Ovary (tissue), 10 donors: ENCODE measurements at places on chromosomes 16 and 17. TPM values are rescaled to one million over a fixed set of nuclear protein-coding genes. Genes with fewer than 3 reads are reported as not detected.

DNA sequence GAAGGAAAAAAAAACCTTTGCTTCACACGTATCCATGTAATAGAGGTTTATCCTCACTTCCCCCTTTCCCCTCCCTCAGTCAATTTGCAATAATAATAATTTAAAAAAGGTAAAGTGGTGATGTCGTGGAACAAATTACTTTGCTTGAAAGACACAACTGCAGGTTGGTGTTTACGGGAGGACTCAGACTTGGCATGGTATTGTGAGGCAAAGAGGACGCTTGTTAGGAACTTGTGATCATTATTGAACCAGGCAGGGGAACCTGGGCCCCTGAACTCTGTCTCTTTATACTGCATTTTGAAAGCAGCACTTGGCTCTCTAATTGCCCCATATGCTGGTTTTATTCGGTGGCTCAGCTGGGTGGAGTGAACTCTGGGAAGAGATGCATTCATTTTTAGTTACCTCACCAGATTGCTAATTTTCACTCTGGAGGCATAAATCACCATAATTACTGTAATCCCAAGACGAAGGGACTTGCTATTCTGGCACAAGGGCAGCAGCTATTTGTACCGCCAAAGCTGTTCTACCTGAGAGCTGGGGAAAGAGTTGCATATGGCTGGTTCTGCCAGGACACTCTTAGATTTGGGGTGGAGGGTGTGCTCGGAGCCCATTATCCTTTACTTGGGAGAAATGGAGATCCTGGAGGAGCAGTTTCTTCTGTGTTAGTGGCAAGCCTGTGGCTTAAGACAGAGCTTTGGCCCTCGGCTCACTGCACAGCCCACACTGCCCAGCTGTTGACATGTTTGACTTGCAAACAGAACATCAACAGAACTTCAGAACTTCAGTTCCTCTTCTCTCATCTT is 5.7 kb upstream of the DHX8 start:
- no peaks in the 10 kb centered on the region for H3K36me3 ChIP-seq
- H3K27ac ChIP-seq: no peak overlapping the region
- no peak for DNase-seq
- no peak overlapping the region for H3K4me3 ChIP-seq

Gene CD300LB
- total RNA-seq: not detected

GRCh38 chr16:78415013-78415412 is 315.6 kb downstream of the WWOX start:
- no peak for DNase-seq
- no peak overlapping the region for H3K27ac ChIP-seq
- no peaks in the 10 kb centered on the region for H3K36me3 ChIP-seq
- no peaks in the 10 kb centered on the region for H3K27me3 ChIP-seq

Gene TPSB2
- total RNA-seq: 7.4 TPM

Gene SUPT6H
- 61.7 TPM for total RNA-seq

GRCh38 chr17:42673266-42673884 is 3.4 kb downstream of the PLEKHH3 start:
- H3K36me3 ChIP-seq: no peaks in the 10 kb centered on the region
- peak overlapping the region; percentile 84 for H3K27ac ChIP-seq
- H3K27me3 ChIP-seq: no peaks in the 10 kb centered on the region
- peaks cover 14% of the 10 kb centered on the region for H3K4me1 ChIP-seq

GRCh38 chr16:50528820-50529219 is 19.4 kb upstream of the NKD1 start:
- no peaks in the 10 kb centered on the region for H3K4me1 ChIP-seq
- H3K27ac ChIP-seq: no peak overlapping the region
- H3K4me3 ChIP-seq: no peak overlapping the region
- H3K27me3 ChIP-seq: no peaks in the 10 kb centered on the region

GRCh38 chr17:61129267-61130254 is 270.1 kb upstream of the TBX2 start:
- H3K4me1 ChIP-seq: no peaks in the 10 kb centered on the region
- H3K27me3 ChIP-seq: no peaks in the 10 kb centered on the region
- H3K4me3 ChIP-seq: no peak overlapping the region
- DNase-seq: no peak
- H3K27ac ChIP-seq: no peak overlapping the region

Gene C17orf100
- total RNA-seq: 2.1 TPM

- H3K36me3 ChIP-seq: no peaks in the 10 kb centered on the region
- peaks cover 13% of the 10 kb centered on the region for H3K4me1 ChIP-seq
- no peaks in the 10 kb centered on the region for H3K27me3 ChIP-seq
- H3K27ac ChIP-seq: peak overlapping the region; percentile 90
- DNase-seq: peak; percentile 78
These were observed 430 bp downstream of the AMFR start for GRCh38 chr16:56424791-56425438.

DNA sequence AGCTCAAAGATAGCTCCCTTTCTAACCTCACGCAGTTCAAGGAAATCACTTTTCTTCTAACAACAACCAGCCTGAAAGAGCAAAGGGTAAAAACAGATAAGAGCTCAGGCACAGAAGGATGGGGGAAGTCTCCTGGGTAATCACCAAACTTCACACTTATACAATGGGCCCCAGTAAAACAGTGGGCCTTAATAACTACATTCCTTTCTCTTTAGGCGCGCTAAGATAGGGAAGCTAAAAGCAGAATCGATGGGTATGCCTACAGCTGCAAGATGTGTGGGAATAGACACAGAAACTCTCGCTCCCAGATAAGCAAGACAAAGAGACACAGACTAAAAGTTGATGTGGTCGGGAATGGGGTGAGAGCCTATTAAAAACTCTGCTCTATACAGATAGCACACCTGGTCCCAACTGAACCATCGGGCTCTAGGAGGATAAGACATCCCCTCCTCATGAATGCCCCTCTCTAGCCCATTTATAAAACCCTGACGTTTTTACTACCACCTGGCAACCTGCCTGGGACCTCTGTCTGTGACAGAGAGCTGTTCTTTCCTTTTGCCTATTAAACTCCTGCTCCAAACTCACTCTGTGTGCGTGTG is 826 bp downstream of the LYZL6 start:
- DNase-seq: no peak
- no peak overlapping the region for H3K27ac ChIP-seq
- H3K27me3 ChIP-seq: no peaks in the 10 kb centered on the region
- no peak overlapping the region for H3K4me3 ChIP-seq

GRCh38 chr16:49857423-49858181 is 1.7 kb upstream of the ZNF423 start:
- DNase-seq: peak; percentile 75
- H3K4me3 ChIP-seq: peak overlapping the region; percentile 85
- H3K27me3 ChIP-seq: no peaks in the 10 kb centered on the region
- no peaks in the 10 kb centered on the region for H3K36me3 ChIP-seq
- H3K27ac ChIP-seq: peak overlapping the region; percentile 94

DNA sequence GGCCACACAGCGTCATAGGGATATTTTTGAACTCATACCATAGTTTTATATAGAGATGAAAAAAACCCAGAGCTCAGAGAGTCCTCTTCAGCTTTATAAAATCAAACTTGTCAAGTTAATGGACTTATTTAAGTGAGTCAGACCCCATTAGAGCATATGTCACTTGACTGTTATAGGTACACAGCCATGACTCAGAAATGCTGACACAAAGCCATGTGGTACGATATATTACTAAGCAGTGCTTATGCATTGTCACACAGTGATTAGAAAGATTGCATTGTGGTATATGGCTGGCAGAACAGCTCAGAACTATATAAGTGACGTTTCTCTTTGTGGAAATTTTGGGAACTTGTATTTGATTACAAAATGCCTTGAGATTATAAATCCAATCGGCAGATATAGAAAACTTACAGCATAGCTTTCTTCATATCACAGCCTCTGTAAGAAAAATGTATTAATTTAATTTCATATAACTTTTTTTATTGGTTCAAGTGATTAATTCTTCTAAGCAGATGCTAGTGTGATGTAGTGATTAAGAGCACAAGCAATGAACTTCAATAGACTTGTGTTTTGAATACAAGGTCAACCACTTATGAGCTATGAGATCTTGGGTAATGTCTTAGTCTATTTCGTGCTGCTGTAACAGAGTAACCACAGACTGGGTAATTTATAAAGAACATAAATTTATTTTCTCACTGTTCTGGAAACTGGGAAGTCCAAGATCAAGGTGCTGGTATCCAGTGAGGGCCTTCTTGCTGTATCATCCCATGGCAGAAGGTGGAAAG is 25.8 kb upstream of the GINS3 start:
- no peaks in the 10 kb centered on the region for H3K27me3 ChIP-seq
- no peak overlapping the region for H3K27ac ChIP-seq
- no peaks in the 10 kb centered on the region for H3K4me1 ChIP-seq
- H3K36me3 ChIP-seq: no peaks in the 10 kb centered on the region

- no peaks in the 10 kb centered on the region for H3K36me3 ChIP-seq
- no peak overlapping the region for H3K4me3 ChIP-seq
- H3K27me3 ChIP-seq: no peaks in the 10 kb centered on the region
- no peaks in the 10 kb centered on the region for H3K4me1 ChIP-seq
- DNase-seq: no peak
- no peak overlapping the region for H3K27ac ChIP-seq
These were observed 48.4 kb upstream of the PABPN1L start for GRCh38 chr16:88914750-88915368.

Gene KRTAP9-4
- total RNA-seq: not detected

DNA sequence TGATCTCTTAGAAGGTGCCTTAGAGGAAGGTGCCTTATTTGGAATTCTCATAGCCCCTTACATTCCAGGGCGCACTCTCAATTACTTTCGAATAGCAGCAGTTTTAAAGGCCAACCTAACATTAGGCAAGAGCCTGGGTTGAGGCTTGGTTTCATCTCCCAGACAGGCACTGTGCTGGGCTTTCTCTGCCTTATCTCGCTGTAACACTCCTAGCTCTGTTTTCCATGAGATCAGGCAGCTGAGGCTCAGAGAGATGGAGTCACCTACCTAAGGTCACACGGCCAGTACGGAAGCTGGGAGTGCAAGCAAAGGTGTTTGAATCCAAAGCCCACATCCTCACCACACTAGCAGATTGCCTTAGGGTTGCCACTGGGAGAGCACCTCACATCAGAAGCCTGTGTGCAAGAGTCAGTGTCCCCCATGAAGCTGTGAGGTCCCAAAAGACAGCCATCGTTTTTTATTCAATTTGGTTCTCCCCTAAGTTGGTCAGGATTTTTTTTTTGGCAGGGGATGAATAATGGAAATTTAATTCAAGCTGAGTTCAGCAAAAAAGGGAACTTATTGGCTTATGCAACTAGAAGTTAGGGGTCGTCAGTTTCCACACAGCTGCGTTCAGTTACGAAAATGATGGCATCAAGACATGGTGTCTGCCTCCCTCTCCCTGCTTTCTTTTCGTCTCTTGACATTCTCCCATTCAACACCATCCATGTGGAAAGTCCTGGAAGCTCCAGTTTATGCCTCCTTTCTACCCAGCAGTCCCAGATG is 206.4 kb downstream of the KATNIP start:
- no peak overlapping the region for H3K4me3 ChIP-seq
- no peak for DNase-seq
- no peaks in the 10 kb centered on the region for H3K27me3 ChIP-seq
- H3K36me3 ChIP-seq: no peaks in the 10 kb centered on the region
- no peaks in the 10 kb centered on the region for H3K4me1 ChIP-seq
- H3K27ac ChIP-seq: no peak overlapping the region

GRCh38 chr17:31453896-31454295 is 62.4 kb downstream of the RAB11FIP4 start:
- no peaks in the 10 kb centered on the region for H3K27me3 ChIP-seq
- no peak overlapping the region for H3K27ac ChIP-seq
- H3K36me3 ChIP-seq: no peaks in the 10 kb centered on the region
- no peak overlapping the region for H3K4me3 ChIP-seq

DNA sequence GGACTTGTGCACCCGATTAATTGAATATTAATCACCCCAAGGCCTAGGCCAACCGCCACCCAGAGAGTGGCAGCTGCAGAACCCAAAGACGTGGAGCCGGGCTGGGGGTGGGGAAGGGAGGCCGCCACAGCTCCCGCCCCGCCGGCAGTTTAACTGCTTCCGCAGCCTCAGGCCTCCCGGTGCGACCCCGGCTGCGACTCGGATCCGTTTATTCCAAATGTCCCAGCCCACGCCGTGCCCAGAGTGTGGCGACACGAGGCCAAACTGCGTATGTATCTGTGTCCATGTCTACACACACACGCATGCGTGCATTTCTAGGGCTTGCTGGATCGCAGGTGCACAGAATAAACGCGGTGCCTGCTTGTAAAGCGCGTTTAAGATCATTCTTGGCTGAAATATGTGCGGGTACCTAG is 802 bp upstream of the TOB1 start:
- peak; percentile 69 for DNase-seq
- H3K27ac ChIP-seq: peak overlapping the region; percentile 98
- peak overlapping the region; percentile 94 for H3K4me3 ChIP-seq
- H3K36me3 ChIP-seq: no peaks in the 10 kb centered on the region
- H3K27me3 ChIP-seq: no peaks in the 10 kb centered on the region
- peaks cover 2% of the 10 kb centered on the region for H3K4me1 ChIP-seq

DNA sequence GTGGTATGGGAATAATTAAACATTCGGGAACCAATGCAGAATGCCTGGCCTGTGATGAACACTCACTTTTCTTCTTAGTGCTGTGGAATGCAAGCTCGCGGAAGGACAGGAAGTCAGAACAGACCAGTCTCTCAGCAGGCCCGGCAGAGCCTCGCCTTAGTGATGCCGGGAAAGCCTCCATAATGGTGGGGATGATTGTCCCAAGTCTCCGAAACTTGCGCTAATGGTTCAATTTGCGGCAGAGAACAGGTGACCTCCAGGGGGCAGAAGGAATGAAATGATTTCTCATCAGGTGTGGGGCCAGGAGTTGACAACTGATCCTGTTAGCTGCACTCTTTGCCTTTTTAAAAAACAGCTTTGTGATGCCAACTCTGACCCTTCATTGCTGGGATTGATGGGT is 170.6 kb downstream of the GSG1L start:
- no peaks in the 10 kb centered on the region for H3K27me3 ChIP-seq
- H3K36me3 ChIP-seq: no peaks in the 10 kb centered on the region
- DNase-seq: no peak
- no peak overlapping the region for H3K27ac ChIP-seq
- no peaks in the 10 kb centered on the region for H3K4me1 ChIP-seq

GRCh38 chr16:85515830-85516397 is 97.2 kb upstream of the GSE1 start:
- no peaks in the 10 kb centered on the region for H3K36me3 ChIP-seq
- no peak overlapping the region for H3K4me3 ChIP-seq
- no peak for DNase-seq
- H3K27ac ChIP-seq: no peak overlapping the region

DNA sequence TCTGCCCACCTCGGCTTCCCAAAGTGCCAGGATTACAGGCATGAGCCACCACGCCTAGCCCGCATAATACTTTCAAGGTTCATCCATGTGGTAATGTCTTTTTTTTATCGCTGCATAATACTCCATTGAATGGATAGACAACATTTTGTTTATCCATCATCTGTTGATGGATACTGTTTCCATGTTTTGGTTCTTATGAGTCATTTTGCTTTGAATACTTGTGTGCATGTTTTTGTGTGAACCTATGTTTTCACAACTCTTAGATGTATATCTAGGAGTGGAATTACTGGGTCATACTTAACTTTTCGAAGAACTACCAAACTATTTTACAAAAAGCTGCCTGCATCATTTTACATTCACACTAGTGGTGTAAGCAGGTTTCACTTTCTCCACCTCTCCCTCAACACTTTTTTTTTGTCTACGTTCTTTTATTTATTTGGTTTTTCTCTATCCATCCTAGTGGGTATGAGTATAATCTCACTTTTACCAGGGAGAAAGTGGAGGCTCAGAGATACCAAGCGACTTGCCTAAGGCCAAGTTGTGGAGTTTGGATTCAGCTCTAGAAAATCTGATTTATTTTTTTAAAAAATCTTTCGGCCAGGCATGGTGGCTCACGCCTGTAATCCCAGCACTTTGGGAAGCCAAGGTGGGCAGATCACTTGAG is 151.2 kb downstream of the CMIP start:
- DNase-seq: no peak
- no peak overlapping the region for H3K4me3 ChIP-seq
- H3K36me3 ChIP-seq: no peaks in the 10 kb centered on the region
- H3K4me1 ChIP-seq: peaks cover 2% of the 10 kb centered on the region
